ENCODE measurements at places on chromosomes 7 and 10. TPM values are rescaled to one million over a fixed set of nuclear protein-coding genes. Genes with fewer than 3 reads are reported as not detected.
A peak's percentile ranks its signal among the peaks of the same experiment; 100 is the strongest.

- DNase-seq, result no peak
These were observed 213.9 kb upstream of the LRRN3 start for GRCh38 chr7:110877016-110877415.

DNA sequence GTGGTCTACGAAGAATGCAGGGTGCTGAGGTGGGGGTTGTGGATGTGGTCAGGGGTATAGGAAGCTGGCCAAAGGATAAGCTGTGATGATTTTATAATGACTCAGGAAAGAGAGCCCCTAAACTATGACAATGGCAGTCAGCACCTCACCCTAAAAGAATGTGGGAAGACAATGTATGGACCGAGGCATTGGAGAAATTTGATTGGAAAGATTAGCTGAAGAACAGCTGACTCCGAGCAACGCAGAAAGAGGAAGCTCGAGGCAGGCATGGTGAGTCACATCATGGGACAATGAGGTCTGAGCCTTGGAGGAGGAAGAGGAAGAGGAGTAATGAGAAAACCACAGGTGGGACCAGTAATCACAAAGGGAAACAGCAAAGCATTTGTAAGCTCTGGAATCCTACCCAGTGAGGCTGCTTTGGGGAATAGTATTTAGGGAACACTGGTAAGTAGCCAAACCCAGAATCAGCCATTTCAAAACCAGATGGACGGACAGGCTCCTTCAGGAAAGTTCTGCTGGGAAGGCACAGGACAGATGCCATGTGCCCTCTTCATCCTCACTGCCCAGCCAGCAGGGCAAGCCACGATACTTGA lies 295.4 kb downstream of the PRPF18 start:
- no peak for DNase-seq

- no peak for DNase-seq
These were observed 55.7 kb upstream of the HABP2 start for GRCh38 chr10:113497198-113497597.

GRCh38 chr7:65955718-65956117 lies 26.3 kb downstream of the GUSB start:
- DNase-seq, result no peak

GRCh38 chr10:128854963-128855362 lies 612.1 kb upstream of the MGMT start:
- DNase-seq, result no peak

DNA sequence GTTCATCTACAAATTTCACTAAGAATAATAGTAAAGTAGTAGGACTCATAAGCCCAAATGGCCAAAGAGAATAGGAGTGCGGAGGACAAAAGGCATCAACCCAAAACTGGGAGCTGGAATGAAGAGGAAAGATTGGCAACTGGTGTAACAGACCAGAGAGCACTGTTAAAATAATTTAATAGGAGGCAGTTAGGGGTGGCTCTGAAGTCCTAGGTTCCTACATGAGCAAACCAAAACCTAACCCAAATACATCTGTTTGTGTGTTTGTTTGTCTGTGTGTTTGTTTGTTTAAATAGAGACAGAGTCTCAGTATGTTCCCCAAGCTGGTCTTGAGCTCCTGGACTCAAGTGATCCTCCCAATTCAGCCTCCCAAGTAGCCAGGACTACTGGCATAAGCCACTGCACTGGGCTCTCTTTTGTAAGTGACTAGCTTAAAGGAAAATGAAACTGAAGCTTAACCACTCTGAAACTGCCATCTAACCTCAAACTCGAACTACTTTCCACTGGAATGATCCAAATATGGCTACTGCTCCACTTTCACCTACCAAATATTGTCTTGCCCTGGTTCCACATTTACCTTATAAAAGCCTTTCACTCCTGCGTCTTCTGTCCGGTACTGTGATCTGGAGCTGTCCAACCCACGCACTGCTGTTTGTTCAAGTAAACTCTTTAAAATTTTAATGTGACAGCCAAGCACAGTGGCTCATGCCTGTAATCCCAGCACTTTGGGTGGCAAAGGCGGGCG lies 94.9 kb downstream of the AKR1D1 start:
- no peak for DNase-seq

GRCh38 chr7:85737426-85737825 lies 550.6 kb upstream of the SEMA3D start:
- DNase-seq, result no peak

DNA sequence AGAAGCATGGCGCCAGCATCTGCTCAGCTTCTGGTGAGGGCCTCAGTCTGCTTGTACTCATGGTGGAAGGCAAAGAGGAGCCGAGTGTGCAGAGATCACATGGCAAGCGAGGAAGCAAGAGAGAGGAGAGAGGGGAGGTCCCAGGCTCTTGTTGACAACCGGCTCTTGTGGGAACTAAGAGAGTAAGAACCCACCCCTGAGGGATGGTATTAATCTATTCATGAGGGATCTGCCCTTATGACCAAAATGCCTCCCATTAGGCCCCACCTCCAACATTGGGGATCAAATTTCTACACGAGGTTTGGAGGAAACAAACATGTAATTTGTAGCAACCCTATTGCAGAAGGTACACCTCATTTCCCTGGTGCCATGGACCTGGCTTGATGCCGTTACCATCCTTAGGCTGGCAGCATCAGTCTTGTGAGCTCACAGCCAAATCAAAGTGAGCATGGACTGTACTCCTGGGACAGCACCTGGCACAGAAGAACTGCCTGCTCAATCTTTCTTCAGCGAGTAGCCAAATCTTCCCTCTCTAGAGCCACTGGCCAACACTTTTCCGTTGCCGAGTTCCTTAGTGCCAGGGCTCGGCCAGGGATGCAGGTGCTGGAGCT lies 6.5 kb downstream of the BTBD16 start:
- no peak for DNase-seq

DNA sequence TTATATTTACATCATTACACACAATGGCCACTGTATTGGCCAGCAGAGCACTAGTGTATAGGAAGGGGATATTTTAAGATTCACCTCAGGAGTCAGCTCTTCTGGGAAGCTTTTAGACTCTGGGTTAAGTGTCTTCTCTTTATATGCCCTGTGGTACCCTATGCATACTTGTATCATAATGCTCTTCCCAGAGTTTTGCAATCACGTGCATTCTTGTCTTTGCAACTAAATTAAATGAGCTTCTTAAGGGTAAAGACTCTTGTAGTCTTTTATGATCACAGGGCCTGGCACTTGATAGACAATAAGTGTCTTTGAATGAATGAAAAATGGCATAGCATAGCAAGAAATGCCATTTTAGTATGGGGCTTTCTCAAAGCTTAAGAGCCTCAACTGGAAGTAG lies 35.4 kb upstream of the ARMS2 start:
- DNase-seq, result no peak

GRCh38 chr10:118939211-118940007 lies 90.1 kb upstream of the NANOS1 start:
- DNase-seq, result no peak

DNA sequence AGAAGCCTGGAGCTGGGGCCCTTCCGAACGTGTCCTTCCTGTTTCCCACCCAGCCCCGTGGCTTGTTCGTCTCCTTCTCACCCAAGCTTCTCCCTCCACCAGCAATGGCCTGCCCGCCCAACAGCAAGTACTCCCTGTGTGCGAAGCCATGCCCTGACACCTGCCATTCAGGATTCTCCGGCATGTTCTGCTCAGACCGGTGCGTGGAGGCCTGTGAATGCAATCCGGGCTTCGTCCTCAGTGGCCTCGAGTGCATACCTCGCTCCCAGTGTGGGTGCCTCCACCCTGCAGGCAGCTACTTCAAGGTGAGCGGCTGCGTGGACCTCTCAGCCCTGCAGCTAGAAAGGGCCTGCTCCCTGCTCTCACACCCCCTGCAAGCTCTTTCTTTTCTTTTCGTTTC lies 31.9 kb downstream of the ZAN start:
- no peak for DNase-seq

DNA sequence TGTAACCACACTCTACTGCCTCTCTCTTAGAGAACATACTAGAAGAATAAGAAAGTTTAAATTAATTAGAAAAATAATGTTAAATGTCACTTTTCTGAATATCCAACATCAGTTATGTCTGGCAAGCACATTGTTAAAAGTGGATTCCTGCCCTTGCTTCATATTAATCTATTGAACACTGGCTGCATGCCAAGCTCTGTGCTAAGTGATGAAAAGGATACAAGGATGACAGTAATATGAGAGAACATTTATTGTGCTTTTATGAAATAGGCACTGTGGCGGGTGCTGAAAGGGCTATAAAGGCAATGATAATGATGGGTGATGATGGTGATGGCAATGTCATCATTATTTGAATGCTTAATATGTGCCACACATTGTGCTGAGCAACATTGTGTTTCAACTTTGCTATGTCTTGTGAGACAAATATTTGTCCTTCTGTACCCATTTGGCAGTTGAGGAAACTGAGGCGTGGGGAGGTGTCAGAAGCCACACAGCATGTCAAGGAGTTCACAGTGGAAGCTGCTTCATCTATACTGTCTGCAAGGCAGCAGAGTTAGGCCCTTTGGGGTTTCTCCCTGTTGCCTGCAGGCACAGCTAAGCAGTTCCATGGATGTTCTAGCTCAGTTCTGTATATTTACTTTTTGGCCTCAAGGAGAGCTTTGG lies 64.2 kb upstream of the RAPGEF5 start:
- DNase-seq, result no peak

- DNase-seq, result peak; percentile 89
These were observed 4.4 kb downstream of the RASSF4 start for GRCh38 chr10:44963772-44964633.

DNA sequence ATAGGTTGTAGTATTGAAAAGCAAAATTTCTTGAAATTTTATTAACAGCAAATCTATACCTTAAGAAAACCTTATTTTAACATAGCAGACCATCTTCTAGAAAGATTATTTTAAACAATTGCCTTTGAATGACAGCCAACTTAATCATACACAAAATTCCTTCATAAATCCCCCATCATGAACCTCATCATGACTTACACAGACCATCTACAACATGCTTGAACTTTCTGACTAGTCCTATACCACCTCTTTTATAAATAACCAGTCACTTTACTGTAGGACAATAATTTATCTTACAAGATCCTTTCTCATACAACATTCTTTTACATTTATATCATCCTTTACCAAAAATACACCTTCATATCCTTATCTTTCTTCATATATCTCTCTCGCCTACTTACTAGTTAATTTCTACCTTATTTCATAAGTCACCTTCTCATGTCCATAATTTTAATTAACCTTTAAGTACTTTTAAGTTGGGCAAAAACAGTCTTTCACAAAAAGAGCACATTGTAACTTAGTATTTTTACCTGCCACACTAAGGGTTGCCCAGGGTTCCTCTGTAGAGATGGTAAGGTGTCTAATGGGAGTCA lies 16.6 kb upstream of the PTN start:
- no peak for DNase-seq

DNA sequence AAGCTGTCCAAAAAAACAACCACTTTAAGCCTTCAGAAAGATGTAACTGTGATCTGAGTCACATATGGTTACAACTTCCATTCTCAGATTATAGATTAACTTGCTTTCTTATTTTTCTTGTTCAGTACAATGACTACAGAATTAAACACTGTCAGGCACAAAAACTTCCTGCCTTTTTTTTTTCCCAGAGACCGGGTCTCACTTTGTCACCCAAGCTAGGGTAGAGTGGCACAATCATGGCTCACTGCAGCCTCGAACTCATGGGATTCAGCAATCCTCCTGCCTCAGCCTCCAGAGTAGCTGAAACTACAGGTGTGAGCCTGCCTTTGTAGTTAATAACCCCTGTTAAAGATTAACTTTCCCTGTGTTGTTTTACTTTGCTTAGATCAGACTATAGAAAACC lies 163.2 kb downstream of the AVL9 start:
- no peak for DNase-seq

GRCh38 chr10:75145590-75145989 lies 34.1 kb downstream of the SAMD8 start:
- DNase-seq, result no peak

DNA sequence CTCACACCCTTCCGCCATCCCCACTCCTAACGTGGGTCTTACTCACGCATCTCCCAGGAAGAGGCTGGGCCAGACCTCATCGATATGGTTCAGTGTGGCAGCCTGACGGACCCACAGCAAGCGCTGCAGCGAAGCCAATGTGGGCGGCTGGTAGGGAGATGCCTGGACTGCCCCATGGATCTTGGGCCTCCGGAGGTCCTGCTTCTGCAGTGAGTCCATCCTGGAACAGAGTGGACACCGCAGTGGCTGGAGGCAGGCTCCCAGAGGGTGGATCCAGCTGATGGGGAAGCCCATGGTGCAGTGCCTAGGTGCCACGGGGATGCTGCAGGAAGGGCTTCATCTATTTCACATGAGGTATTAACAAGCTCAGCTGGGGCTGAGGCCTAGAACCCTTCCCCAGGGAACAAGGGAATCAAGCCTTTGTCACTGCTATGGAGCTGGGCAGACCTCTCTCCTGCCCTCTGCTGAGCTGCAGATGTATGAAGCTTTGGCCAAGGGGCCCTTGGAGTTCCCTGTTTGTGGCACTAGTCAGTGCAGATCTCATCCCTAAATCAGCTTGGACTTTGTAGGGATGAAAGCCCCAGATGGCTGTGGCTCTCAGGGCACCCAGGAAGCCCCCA lies 13.7 kb upstream of the SAMD8 start:
- DNase-seq, result peak; percentile 49

DNA sequence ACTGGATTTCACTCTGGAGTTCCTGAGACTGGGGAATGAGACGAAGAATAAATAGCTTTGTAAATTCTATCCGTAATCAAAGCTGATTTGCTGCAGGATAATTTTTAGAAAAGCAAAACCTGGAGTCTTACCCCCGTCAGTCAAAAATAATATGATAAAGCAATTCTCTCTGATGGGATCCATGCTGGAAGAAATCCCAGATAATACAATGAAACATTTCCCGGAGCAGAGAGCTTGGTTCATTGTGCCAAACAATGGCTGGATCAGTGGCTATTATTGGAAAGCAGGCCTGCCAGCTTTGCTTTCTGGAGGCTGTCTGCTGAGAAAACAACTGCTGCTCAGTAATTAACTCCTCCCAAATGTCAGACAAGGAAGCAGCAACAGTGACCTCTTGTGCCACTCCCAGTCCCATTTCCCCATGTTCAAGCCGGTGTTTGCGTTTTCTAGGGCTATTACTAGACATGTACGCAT lies 609.4 kb upstream of the PCDH15 start:
- DNase-seq, result peak; percentile 46

DNA sequence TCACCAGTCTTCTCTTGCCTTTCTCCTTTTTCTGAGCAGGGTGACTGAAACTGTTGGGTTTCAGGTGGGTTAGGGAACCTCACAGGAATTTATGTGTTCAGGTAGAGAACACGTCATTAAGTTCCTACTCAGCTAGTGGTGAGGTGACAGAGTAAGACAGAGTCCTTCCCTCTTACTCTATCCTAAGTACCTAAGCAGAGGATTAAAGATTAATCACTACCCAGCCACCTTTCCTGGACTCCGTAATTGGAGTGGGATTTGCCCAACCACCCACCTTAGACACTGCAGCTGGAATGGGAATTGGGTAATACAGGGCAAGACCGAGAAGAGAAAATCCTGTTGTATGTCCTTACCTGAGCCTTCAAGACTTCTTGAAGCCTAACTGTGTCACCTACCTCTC lies 158.1 kb downstream of the LRRC4 start:
- DNase-seq, result no peak

NKX1-2 gene
- 0.59 TPM for total RNA-seq

SLC29A4 gene
- 30.5 TPM for total RNA-seq

RTKN2 gene
- 3.2 TPM for total RNA-seq

MMD2 gene
- total RNA-seq, result 0.47 TPM

DENND2A gene
- total RNA-seq, result 64.7 TPM

Data from glutamatergic neuron (in vitro differentiated cells).